NCI-H1436 (cell line): ENCODE measurements at places on chromosomes 12 and 14.

DNA sequence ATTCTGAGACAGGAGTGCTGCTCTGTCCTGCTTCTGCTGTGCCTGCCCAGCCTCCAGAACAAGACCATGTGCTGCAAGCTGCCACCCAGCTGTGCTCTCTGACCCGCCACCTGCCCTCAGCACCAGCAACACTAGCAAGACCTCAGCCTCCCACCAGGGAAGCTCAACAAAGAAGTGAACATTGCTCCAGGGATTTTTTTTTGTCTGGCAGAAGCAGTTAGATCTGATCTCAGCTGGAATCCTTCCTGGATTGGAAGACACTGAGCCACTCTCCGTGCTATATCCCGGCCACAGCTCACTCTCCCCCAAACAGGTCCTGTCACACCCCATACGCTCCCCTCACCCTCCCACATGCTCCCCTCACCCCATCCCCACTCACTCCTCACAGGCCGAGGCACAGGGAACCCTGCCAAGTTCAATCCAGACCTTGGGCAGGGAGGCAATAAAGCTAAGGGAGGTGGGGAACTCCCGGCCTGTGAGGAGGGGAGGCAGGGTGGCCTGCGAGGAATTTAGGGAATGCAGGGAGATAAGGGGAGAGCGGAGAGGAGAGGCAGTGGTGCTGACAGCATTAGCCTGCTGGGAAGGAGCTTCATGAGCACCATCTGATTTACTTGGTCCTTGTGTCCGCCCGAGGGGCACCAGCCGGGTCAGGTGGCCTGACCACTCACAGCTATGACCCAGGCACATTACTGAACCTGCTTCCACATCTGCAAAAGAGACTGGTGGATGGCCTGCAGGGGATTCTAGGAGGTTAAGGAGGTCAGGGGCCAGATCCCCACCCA, 29.7 kb downstream of the CCDC85C start:
- DNase-seq: no peak

- DNase-seq: peak; percentile 52
Measured at GRCh38 chr12:70733385-70733784, 96.2 kb upstream of the PTPRB start.

- DNase-seq: no peak
Measured at GRCh38 chr12:49059045-49059298, 1.6 kb downstream of the KMT2D start.

GRCh38 chr12:11856971-11857370, 207.5 kb downstream of the ETV6 start:
- no peak for DNase-seq

DNA sequence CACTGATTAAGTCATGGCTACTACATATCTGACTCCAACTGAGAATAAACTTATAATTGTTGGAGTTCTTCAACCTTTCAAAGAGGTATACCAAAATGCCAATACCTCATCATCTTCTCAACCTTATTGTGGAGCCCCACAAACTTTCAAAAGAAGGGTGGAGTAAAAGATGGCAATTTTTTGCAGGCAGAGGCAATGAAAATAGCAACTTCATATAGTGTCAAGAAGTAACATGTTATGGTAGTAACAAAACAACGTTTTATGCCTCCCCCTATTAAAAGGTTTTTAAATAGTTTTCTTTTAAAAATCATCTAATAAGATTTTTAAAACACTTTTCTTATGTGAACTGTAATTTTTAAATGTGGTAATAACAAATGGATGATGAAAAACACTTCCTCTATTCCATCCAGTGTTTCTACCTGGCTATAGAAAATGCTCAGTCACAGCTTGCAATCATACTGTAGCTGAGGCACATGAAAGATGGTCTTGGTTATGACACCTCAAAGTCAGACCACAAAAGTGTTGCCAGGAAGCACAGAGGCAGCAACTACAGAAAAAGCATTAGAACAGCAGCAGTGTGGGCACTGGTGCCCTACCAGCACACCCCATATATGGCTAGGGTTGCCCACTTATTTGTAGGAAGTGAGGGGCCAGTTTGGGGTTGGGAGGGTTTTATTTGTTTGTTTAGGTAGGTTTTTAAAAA, 7.0 kb downstream of the PPP1R12A start:
- DNase-seq: no peak

DNA sequence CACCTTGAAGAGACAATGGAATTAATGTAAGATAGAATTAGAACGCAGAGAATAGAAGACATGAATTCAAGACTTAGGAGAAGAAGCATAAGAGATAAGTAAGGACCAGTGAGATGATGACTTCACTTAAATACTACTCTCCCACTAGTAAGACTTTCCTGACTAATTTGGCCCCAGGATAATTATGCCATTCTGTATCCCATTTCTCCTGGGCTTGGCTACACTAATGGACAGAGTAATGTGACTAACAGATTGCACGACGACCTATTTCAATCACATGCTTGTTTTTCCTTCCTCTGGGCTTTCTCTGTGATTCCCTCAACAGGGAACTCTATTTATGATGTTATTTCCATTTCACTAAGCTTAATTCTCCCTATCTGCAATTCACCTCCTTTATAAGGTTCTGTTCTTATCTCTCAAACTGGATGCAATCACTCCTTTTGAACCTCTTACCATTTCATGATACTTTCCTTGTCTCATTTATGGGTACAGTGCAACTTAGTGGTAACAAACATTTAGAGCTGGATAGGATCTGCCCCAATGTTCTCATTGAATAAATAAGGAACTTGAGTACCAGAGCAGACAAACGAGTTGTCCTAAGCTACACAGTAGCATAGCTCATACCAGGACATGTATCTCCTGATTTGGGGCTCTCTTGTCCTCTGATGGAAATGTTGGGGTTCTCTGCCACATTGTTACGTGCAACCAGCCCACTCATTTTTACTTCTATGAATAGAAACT, 102.7 kb downstream of the BTG1 start:
- no peak for DNase-seq

DNA sequence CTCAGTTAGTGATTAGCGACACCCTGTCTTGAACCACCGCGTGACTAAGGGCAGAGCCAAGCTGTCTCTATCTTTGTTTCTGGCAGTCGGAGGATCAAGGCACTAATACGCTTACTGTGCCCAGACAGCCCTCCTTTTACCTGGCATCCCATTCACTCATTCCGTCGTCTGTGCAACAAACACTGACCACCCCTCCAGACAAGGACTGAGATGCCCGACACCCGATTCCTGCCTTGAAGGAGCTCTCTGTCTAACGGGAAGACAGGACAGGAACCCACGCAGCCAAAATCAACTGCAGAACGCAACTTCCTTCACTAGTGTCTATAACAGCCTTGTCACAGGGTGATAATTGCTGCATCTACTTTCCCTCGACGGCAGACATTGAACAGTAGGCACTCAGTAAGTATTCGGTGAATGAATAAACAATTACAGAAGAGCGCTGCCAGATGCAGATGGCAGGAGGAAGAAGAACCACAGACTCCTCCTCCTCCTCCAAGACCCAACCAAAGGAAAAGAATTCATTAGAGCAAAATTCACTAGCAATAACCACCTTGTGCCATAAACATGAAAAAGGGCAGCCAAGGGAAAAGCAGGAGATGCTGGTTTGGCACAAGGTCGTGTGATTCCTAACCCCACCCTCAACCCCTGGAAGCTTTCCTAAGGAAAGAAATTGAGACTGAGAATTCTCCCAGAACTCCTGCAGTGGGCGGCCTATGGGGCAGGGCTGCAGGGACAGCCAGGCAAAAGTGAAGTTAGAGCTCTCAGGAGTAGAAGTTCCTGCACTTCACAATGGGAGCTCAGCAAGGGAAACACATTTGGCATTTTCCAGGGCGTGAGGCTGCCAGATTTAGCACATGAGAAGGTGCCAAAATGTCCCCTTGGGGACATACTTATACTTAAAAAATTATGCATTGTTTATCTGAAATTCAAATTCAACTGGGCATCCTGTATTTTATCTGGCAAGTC, 186.6 kb upstream of the DIO3 start:
- no peak for DNase-seq

DNA sequence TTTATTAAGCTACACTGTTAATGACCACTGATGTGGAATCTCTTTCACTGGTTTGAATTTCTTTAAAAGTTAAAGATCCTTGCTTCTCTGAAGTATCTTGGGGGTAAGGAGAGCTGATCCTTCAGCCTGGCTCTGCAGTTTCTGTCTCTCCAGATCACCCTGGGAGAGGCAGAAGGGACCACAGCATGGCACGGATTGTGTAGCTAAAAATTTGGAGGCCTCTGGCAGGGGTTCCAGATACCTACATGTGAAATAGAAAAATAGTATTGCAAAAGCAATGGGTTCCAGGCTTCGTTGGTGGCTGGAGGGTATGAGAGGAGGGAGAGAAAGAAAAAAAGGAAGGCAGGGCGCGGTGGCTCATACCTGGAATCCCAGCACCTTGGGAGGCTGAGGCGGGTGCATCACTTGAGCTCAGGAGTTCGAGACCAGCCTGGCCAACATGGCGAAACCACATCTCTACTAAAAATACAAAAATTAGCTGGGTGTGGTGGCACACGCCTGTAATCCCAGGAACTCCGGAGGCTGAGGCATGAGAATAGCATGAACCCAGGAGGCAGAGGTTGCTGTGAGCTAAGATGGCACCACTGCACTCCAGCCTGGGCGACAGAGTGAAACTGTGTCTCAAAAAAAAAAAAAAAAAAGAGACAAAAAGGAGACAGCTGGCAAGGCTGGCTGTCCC, 3.4 kb downstream of the CHST11 start:
- DNase-seq: no peak

DNA sequence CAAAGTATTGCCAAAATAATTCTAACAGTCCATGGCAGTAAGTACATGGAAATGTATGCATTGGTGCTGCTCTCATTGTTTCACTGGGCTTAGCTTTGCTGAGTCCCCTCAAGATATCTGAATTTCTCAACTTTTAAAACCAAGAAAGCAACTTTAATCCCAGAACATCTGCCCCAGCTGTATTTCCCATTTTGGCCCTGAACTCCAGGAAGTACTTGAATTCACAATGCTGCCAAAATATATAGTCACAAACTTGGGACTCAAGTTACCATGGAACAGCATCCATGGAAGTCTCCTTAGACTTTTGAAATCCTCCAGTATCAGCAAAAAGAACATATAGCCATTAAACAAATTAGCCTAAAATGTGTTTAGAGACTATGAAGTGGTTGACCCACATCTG, 78.5 kb upstream of the FLRT2 start:
- DNase-seq: no peak

DNA sequence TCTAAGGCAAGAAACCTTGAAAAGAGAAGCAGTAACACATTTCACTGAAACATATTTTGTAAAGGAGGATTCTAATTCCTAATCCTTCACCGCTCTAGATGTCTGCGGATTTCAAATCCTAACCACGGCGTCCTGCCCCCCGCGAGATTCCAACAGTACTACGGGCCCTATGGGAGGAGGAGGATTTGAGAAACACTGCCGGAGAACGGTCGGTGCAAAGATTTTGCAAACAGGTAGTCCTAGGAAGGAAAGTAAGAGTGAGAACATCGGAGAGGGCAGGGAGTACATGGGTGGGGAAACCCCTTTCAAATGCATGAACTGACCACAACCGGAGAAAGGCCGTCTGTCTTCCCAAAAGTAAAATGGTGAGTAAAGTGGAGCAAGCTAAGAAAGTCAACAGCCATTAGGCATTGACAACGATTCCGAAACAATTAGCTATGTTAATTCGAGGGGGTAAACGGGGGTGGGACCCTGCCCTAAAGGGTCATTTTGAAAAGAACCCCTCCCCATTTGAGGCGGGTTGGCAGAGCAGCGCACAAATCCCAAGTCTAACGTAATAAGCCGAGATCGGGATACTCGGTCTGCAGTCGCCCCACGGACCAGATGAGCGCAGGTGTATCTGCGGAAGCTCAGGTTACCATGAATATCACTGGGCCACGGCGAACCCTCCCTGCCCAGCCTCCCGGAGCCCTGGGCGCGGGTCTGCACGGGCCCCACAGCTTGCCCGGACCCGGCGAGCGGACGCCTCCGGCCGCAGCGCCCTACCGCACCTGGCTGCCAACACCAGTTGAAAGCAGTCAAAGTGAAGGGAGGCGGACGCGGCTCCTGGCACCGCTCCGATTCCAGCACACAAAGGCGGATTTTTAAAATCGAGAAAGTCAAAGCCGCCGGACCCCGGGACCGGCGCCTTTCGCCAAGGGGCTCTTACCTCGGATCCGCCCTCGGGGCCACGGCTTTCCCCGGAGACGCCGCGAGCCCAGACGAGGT, 662 bp downstream of the EPS8 start:
- DNase-seq: no peak
